Urinary bladder (tissue), 4 donors: ENCODE measurements at places on chromosomes 7 and 10.

DNA sequence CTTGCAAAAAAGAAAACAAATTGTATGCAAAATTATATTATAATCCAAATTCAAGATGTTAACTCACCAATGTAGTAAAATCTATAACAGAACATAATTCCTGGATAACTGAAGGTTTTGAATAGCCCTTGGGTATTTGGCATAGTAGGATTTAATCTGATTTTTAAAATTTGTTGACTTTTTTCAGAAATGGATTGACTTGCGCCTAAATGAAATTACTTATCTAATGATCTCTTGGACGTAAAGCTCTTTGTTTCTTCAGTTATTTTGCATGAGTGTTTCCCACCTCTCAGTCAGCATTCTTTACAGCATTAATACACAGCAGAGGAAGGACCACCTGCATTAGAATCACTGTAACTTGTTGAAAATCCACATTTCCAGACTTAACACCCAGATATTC lies 169.6 kb downstream of the SEPTIN7 start:
- DNase-seq: no peak

DNA sequence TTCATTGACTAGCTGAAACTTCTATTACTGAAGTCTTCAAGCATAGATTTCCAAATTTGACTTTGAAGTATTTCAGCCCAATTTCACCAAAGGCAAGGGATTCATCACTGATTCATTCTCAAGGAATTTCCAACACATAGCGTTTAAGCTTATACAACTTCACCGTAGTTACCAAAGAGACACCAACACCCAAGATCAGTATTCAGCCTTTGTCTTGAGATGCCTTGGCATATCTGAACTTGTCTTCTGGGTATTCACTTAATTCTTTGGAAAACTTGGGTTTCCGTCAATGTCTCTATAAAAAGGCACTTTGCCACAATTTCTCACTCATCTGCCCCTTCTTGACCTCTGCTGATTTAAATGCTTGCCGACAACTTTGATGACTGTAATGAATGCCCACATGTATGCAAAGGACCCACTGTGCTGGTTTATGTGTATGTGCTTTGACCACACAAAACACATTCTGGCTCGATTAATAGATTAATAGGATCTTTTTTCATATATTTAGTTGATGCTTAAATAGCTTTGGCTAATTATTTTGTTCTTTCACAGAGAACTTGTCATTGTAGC lies 49.6 kb downstream of the TES start:
- no peak for DNase-seq

DNA sequence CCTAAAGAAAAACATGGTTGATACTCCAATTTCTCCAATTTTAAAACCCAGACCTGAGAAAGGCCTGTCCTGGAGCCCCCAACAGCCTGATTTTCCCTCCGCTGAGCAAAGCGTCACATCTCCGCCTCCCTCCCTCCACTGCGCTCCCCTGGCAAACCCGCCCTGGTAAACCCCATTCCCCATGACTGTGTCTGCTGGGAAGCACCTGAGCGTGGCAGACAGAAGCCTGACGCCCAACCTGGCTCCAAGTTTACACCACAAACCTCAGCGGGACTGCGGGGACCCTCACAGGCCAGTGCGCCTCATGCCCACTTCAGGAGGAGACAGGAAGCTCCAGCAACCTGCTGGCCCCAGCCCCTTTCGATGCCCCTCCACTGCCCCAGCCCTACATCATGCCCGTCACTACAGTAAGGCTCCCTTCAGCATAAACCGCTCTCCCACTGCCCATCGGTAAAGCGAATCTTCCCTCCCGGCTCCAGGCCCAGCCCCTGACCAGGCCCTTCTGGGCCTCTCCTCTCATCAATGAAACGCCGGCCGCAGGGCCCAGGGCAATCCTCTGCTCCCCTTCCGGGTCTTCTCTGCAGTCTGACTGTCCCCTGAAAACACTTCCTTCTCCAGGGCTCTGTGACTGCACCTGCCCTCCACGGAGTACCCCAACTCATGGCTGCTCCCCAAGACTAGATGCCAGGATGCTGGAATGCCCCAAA lies 233.3 kb downstream of the MAD1L1 start:
- no peak for DNase-seq

DNA sequence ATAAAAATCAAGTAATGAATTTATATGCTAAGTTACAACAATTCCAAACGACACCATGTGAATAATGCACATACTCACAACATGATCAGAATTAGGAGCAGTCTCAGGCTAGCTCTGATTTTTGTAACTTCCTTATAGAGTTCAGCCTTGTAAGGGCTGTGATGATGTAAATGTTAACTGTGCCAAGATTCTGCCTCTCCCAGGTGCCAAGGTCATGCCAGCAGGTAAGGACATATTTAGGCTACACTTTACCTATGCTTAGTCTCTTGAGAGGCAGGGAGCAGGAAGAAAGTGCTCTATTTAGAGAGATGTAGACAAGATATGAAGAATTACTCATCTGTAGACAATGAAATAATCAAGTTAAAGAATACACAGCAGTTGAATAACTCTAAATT lies 53.6 kb upstream of the AGR3 start:
- DNase-seq: no peak

- no peak for DNase-seq
Observed at GRCh38 chr10:8913720-8914119, 859.2 kb downstream of the GATA3 start.

DNA sequence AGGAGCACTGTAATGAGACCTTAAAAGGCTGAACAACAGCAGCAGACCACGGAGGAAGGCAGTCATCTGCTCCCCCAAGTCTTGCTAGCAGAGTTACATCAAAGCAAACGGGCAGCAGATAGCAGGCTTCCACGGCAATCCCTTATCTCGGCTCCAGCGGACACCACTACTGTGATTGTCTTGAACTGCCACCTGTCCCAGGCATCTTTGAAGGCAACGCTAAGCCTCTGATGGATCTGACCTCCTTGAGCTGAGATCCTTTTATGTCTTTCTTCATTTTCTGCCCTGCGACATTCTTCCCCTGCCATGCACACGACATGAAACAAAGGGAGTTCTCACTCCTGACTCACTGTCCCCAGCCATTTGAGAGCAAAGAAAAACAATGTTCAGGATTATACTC lies 111.7 kb downstream of the GLI3 start:
- no peak for DNase-seq
